Sigmoid colon (tissue), 7 donors: ENCODE measurements at places on chromosomes 7 and 10. TPM values are rescaled to one million over a fixed set of nuclear protein-coding genes. Genes with fewer than 3 reads are reported as not detected.
A peak's percentile ranks its signal among the peaks of the same experiment; 100 is the strongest.

DNA sequence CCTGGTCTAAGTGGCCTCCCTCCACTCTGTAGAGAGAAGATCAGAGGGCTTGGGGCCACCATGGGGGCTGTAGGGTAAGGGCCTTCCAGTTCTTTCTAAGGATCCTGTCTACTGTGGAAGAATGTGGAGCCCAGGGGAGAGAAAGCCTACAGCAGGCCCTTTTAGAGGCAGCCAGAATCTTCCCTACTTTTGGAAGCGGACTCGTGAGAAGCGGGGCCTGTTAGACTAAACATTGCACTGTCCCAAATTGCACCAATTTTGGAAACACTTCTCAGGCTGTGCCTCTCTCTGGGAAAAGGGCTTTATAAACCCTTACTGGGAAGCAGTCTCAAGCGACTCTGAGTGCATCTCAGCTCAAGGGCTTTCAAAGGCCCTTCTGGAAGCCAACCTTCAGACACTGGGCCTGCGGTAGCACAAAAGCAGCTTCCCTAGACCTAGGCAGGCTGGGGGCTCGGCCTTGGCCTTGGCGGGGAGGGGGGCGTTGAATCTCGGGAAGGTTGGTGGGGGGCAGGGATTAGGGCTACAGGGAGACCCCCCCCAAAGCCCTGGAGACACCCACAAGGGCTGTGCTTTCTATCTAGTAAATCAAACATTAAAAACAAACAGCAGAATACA is 298.1 kb downstream of the GFRA1 start:
- DNase-seq, result peak; percentile 30

GRCh38 chr10:37856881-37857286 is 526 bp downstream of the ZNF248 start:
- peak; percentile 71 for DNase-seq

- peak; percentile 26 for DNase-seq
These were observed 375.9 kb downstream of the DNAJB6 start for GRCh38 chr7:157712666-157713235.

GRCh38 chr7:74387606-74388005 is 66.1 kb upstream of the GTF2IRD1 start:
- no peak for DNase-seq

- DNase-seq, result no peak
These were observed 58.7 kb downstream of the BMPR1A start for GRCh38 chr10:86815035-86815617.

DNA sequence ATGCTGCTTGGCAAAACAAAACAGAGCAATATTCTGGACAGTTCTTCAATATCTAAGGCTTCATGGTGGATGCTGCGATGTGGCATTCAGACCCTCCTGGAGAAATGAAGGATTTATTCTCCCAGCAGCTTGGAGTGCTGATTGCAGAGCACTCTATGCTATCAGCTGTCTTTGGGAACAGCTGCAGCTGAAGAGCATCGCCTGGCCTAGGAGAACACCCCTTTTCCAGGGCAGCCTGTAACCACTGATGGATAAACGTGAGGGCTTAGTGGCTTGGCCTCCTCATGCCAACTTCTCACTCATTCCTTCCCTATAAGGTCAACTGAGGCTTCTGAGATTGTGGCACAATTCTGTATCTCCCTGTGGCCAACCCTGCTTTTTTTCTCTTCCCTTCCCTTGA is 638.1 kb upstream of the CNTNAP2 start:
- no peak for DNase-seq

DNA sequence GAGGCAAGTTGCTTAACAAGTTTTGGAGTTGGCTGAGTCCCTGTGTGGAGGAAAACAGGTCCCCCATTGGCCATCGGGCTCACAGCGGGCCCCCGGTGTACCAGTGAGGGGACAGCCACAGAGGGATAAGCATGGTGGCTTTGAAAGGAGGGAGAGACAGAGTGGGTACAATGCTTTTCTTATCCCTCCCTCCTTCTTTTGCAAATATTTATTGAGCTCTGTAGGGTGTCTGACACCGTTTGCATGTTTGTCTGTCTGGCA is 2.8 kb downstream of the HTRA1 start:
- no peak for DNase-seq

DNA sequence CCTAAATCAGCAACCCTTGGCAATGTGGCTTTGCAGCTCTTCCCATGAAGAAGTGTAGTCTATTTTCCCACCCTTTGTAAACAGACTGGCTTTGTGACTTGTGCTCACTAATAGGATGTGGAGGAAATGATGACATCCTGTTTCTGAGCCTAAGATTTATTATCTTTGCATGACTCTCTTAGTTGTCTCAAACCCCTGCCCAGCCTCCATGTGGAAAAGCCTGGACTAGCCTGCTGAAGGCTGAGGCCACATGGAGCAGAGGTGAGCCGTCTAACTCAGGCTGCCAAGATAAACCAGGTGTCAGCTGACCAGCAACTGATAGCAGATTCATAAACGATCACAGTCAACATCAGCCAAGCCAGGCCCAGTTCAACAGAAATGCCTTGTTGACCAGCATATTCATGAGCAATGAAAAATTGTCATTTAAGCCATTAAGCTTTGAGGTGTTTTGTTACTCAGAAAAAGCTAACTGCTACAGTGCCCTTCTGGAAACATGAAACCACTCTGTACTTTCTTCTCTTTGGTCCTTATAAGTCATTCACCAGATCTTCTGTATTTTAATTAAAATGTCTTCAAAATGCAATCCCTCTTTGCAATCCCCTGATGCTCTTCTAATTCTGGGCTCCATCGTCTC is 586.3 kb upstream of the ANKRD30A start:
- DNase-seq, result no peak

DNA sequence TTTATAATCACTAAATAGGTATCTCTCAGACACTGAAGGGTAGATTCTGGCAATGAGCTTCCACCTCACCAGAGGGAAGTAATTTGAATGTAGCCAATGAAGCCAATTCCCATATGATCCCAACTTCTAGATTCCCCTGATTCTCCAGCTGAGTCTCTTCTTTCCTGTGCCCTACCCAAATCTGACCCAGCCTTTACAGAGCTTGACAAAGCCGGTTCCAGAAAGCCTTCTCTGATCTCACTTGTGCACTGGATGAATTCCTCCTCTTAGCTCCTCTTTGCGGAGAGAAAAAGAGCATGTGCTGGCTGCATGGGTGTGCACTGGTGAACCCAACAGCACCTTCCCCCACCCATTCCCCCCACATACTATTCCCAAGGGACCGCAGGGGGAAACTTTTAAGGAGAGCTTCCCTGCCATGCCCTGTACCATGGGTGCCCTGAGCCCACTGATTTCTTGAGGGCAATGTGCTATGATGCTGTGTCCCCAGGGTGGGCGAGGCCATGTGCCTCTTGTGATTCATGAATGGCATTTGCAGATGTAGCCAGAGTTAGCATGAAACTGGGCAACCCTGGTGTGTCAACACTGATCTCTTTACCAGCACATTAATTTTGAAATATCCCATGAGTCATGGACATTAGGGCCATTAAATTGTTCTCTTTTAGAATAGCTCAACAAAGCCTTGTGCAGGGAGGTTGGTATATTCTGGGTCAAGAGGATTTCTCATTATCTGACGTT is 50.4 kb upstream of the PLEKHA1 start:
- DNase-seq, result no peak

- no peak for DNase-seq
These were observed 186.4 kb downstream of the KIF20B start for GRCh38 chr10:89887830-89888229.

GRCh38 chr10:130159192-130159794 is 23.1 kb downstream of the GLRX3 start:
- no peak for DNase-seq

DNA sequence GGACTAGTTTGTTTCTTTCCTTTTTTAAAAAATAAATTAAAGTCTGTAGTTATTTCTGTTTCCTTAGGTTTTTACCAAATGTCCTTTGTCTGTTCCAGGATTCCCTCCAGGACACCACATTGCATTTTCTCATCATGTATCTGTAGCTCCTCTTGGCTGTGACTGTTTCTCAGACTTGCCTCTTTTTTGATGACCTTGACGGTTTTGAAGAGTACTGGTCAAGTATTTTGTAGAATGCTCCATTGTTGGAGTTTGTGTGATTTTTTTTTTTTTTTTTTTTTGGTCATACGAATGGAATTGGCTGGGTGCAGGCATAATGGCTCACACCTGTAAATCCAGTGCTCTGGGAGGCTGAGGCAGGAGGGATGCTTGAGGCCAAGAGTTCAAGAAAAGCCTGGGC is 127.1 kb upstream of the BMPER start:
- DNase-seq, result no peak

DNA sequence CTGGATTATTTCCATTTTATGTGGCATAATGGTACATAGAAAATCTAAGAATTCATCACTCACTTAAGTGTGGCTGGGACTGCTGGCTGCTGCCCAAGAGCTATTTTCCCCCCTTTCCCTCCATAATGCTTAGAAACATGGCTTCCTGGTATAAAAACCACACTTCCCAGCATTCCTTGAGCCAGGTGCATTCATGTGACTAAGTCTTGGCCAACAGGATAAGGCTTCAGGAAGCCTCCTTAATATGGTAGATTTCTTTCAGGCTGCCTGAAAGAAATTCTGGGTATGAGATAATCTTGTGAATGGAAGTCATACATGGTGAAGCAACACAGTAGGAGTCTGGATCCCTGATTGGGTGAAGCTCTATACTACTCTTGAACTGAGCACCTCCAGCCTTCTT is 178.0 kb downstream of the JAZF1 start:
- DNase-seq, result no peak

GRCh38 chr10:106957823-106958588 is 206.5 kb downstream of the SORCS1 start:
- DNase-seq, result no peak

DNA sequence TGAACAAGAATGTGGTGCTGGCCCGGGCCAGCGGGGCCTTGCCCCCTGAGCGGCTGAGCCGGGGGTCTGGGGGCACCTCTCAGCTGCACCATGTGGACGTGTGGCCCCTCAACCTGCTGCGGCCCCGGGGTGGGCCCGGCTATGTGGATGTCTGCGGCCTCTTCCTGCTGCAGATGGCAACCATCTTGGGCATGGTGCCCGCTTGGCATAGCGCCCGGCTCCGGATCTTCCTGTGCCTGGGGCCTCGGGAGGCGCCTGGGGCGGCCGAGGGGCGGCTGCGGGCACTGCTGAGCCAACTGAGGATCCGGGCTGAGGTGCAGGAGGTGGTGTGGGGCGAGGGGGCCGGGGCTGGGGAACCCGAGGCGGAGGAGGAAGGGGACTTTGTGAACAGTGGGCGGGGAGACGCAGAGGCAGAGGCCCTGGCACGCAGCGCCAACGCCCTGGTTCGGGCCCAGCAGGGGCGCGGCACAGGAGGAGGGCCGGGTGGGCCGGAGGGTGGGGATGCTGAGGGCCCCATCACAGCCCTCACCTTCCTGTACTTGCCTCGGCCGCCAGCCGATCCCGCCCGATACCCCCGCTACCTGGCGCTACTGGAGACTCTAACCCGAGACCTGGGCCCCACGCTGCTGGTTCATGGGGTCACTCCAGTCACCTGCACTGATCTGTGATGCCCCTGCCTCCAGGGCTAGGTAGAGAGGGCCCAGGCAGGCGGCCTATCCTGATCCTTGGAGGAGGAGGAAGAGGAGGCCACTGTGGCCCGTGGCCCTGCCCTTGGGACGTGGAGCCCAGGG is 1.1 kb upstream of the TRIP6 start:
- peak; percentile 95 for DNase-seq

DNA sequence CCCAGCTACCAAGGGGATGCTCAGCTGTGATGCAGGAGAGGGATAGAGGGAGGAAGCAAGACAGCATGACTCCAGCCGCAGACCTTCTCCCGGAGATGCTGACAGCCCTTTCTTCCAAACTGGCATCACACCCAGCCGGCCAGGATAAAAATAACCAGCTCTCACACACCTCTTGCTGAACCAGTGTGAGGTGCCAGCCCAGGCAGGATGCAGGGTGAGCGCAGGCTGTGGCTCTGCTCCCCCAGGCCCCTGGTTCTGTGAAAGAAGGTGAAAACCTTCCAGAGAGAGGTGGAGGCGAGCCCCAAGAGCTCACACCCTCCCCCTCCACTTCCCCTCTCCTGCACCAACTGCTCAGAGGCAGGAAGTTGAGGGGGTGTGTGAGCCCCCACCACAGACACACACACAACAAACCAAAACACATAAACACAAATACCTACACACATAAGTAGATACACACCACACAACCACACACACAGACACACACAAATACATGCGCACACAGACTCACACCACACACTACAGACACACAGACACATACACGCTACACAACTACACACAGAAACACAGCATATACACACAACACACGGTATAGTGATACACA is 4.0 kb downstream of the GPR15LG start:
- no peak for DNase-seq

DNA sequence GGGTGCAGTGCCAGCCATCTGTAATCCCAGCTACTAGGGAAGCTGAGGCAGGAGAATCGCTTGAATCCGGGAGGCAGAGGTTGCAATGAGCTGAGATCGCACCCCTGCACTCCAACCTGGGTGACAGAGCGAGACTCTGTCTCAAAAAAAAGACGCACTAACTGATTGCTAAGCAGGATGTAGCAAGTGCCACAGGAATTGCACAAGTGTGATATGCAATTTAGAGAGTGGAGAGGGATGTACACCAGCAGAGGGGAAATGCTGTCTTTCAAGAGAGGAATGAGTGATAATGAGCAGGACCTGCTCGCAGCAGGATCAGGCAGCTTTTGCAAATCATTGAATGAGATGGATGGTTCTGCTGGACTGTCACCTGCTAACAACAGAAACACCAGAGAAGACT is 13.3 kb upstream of the SLC16A12 start:
- no peak for DNase-seq

- DNase-seq, result no peak
These were observed 65.5 kb downstream of the MLLT10 start for GRCh38 chr10:21599582-21599981.

- no peak for DNase-seq
These were observed 225.0 kb downstream of the ELFN1 start for GRCh38 chr7:1894906-1895663.

DNA sequence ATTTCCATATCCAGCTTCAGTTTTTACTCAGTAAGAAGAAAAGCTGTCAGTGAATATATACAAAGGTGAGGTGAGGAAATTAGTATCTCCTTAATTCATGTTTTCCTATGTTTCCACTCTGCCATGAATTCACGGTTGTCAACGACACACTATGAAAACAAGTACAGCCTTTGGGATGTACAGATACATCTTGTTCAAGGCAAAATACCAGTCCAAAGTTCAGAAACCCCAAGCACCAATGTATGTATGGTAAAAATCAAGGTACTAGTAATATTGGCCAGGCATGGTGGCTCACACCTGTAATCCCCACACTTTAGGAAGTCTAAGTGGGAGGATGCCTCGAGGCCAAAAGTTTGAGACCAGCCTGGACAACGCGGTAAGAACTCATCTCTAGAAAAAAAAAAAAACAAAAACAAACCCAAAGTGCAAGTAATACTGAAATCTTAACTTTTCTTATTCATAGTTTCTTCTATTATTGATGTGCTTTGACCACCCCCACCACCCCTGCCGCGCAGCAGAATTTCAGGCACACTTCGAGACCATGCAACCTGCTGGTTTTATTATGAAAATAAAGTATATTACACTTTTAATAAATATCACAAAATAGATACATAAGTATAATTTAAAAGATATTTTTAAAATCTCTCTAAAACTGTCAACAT is 3.5 kb downstream of the ESYT2 start:
- DNase-seq, result no peak

Gene MRLN
- total RNA-seq, result not detected

Gene ZNF239
- total RNA-seq, result 4.1 TPM

Gene ZNF425
- total RNA-seq, result 3.9 TPM

Gene HOXA9
- total RNA-seq, result 22.4 TPM

Gene EGR2
- total RNA-seq, result 1.8 TPM

Gene TFPI2
- total RNA-seq, result 3.8 TPM

Gene UNCX
- not detected for total RNA-seq

Gene REPIN1
- total RNA-seq, result 56.3 TPM

Gene CEP55
- total RNA-seq, result 1.4 TPM

Gene RAB19
- total RNA-seq, result not detected

Gene TMEM196
- total RNA-seq, result 0.16 TPM
